ENCODE measurements at places on chromosomes 11 and 22. TPM values are rescaled to one million over a fixed set of nuclear protein-coding genes. Genes with fewer than 3 reads are reported as not detected.

The UPK2 gene
- not detected for total RNA-seq

The KCNE3 gene
- not detected for total RNA-seq

GRCh38 chr11:103380031-103380430 lies 270.8 kb downstream of the DYNC2H1 start:
- peaks cover 32% of the 10 kb centered on the region for H3K4me1 ChIP-seq
- H3K36me3 ChIP-seq, result peaks cover 17% of the 10 kb centered on the region
- H3K27ac ChIP-seq, result no peak overlapping the region
- peak; percentile 8 for DNase-seq

DNA sequence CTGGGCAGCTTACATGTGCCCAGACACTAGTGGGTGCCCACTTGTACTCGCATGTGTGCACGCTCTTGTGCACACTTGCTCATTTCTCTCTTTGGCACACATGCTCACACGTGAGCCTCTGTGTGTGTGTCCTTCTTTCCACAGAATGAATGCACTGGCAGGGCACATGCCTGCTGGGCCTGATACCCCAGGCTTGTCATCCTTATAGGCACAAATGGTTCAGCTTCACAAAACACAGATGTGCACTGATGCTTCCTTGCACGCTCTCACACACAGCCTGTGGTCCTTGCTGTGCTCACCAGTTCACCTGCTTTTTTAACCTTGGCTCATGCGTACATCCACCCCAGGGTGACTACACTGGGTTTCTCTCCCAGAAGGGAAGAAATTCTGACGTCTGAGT lies 174.8 kb downstream of the BUD13 start:
- H3K36me3 ChIP-seq, result no peaks in the 10 kb centered on the region
- peaks cover 2% of the 10 kb centered on the region for H3K27me3 ChIP-seq
- 0 out of 2 replicates have a peak, but pooled peaks cover 6% of the 10 kb centered on the region for H3K4me1 ChIP-seq
- no peak overlapping the region for H3K4me3 ChIP-seq
- no peak overlapping the region for H3K27ac ChIP-seq

DNA sequence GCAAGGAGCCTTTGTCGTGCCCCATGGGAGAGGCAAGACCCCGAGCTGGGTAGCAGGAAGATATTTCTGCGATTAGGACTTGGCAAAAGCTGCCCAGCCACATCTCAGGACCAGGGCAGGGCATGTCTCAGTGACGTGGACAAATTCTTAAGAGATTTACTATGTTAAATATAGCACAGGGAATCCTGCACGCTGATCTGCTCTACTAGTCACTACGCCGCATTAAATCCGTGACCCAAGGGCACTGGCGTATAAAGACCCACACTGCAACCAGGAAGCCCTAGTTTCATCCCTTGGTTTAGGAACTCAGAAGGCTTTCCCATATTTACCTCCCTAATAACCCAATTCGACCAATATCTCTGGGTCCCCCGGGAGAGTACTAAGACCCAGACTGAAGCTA lies 35.1 kb downstream of the AP1B1 start:
- H3K36me3 ChIP-seq, result peaks cover 19% of the 10 kb centered on the region
- DNase-seq, result no peak
- H3K27me3 ChIP-seq, result no peaks in the 10 kb centered on the region
- no peaks in the 10 kb centered on the region for H3K4me1 ChIP-seq

DNA sequence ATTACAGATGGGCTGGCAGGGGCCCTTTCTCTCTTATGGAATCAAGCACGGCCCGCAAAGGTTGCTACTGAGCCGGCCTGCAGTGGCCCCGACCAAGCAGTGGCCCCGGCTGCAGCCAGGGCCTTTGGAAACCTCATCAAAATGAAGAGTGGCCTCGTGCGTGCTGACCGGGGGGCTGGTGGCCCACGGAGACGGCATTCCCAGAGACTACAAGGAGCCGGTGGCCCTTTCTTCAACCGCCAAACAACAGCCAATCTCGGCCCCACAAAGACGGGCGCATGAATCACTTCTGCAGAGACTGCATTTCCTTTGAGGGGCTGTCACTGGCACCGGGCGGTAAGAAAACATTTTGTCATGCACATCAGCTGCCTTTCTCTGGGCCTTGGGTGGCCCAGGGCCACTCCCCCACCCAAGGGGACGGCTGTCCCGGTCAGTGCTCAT lies 43.1 kb upstream of the FGF3 start:
- H3K27ac ChIP-seq, result no peak overlapping the region
- peaks cover 48% of the 10 kb centered on the region for H3K27me3 ChIP-seq
- H3K36me3 ChIP-seq, result no peaks in the 10 kb centered on the region
- no peak overlapping the region for H3K4me3 ChIP-seq

- no peak overlapping the region for H3K27ac ChIP-seq
- H3K4me3 ChIP-seq, result no peak overlapping the region
- peaks cover 2% of the 10 kb centered on the region for H3K27me3 ChIP-seq
- H3K4me1 ChIP-seq, result peaks cover 43% of the 10 kb centered on the region
- no peak for DNase-seq
Measured at GRCh38 chr11:34605481-34606325, 15.2 kb upstream of the EHF start.

- H3K36me3 ChIP-seq, result no peaks in the 10 kb centered on the region
- no peak for DNase-seq
- no peak overlapping the region for H3K27ac ChIP-seq
- H3K4me3 ChIP-seq, result no peak overlapping the region
Measured at GRCh38 chr11:128624269-128625175, 37.2 kb upstream of the ETS1 start.

DNA sequence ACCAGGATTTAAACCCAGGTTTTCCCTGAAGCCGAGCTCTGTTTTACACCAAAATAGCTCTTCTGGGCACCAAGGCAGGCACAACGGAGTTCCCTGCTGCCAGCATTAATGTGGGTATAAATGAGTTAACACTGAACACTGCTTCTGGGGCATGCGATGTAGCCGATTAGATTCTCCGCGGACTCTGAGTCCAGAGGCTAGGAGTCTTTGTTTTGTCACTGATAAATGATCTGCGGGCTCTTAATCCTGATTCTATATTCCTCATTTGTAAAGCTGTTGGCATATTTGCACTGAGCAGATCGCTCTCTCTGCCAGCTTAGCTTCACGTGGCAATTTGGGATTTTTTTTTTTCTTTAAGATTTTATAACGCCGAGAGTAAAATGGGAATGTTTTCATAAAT lies 16.8 kb upstream of the LDLRAD3 start:
- H3K27me3 ChIP-seq, result peaks cover 7% of the 10 kb centered on the region
- no peaks in the 10 kb centered on the region for H3K36me3 ChIP-seq
- no peak for DNase-seq
- H3K4me3 ChIP-seq, result peak overlapping the region; percentile 51

DNA sequence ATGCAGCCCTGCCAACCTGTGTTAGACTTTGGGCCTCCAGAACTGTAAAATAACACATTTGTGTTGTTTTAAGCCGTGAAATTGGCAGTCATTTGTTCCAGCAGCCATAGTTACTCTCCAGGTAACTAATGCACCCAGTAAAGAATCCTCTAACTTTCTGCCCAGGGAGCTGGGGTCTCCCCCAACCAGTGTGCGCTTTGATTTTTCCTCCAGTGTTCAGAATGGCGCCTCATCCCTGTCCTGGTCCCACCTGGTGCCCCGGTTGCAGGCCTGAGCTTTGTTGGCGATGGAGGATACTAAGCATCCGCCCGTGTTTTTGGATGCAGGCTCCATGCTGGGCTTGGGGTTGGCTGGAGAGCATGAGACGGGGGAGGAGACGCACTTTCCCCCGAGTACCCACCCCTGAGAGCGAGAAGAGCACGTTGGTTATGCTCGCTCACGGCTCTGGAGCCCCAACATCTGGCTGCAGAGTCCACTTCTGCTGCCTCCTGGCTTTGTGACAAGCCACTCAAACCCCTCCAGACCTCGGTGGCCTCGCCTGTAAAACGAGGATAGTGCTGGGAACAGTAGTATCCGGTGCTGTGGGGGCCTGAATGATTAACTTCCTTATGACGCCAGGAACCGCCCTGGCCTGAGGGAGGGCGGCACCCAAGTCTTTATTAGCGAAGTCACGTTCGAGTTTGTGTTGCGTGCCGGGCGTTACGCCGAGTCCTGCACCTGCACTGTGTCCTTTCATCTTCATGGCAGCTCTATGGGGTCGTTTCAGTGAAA lies 25.8 kb downstream of the MRGPRD start:
- peak overlapping the region; percentile 79 for H3K27ac ChIP-seq
- peaks cover 3% of the 10 kb centered on the region for H3K27me3 ChIP-seq
- DNase-seq, result peak; percentile 22
- H3K4me3 ChIP-seq, result peak overlapping the region; percentile 31

- H3K27ac ChIP-seq, result peak overlapping the region; percentile 72
- peak; percentile 43 for DNase-seq
- peaks cover 6% of the 10 kb centered on the region for H3K36me3 ChIP-seq
- H3K4me3 ChIP-seq, result no peak overlapping the region
Measured at GRCh38 chr22:20783844-20784723, 10.2 kb downstream of the SERPIND1 start.
